HS-5 (cell line): ENCODE measurements at places on chromosomes 12 and 14.

DNA sequence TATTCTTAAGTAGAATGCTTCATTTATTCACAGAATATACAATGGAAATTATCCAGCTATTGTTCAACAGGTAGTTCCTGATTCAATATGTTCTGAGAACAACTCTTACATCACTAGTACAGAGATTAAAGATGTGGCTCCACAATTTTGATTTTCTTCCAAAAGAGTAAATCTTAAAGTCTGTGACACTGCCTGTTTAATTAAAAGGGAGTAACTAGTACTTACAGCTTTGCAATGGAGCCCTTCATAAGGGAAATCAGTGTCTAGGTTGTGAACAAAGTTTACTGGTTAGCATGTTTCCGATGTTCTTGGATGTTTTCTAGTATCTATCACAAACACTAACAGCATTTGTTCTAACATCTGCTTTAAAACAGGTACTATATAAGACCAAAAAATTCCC is 30.8 kb downstream of the MIA2 start:
- DNase-seq: no peak

DNA sequence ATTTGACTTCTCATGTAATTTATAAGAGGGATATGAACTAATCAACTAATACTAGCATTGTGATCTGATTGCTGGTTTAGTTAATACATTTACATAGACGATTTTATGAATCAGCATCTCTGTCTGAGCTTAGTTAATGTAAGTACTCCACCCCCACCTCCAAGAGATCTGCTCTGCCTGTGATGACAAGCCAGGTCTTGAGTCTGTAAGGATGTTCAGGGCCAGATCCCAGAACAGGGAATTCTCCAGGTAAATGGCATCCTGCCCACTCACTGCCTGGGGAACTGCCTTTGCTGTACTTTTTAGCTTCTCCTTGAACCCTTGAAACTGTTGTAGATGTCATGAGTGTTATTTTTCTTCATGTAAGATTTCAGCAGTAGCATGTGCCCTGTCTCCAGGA is 289.8 kb downstream of the RGS6 start:
- no peak for DNase-seq

DNA sequence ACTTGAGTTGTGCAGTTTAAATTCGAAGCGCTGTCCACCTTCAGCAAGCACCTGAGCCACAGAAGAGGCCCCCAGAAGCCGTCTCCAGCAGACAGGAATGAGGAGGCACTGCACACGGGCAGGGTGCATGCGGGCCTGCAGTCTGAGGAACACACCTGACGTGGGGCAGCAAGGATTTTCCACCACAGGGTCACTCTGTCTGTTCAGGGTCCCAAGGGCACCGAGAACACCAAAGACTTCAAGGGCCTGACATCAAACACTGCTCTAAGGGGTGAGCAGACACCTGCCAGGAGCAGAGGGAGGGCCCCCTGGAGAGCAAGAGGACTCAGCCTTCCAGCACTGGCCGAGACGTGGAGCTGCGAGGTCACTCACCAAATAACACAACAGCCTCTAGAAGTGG is 99.7 kb upstream of the C14orf180 start:
- no peak for DNase-seq

- no peak for DNase-seq
Measured at GRCh38 chr14:86221755-86222154, 691.8 kb downstream of the FLRT2 start.

GRCh38 chr14:70716958-70717357 is 75.2 kb downstream of the TTC9 start:
- DNase-seq: no peak

- DNase-seq: no peak
Measured at GRCh38 chr14:32737621-32738020, 201.1 kb upstream of the NPAS3 start.

- no peak for DNase-seq
Measured at GRCh38 chr12:132181570-132182200, 37.4 kb downstream of the NOC4L start.

- peak; percentile 64 for DNase-seq
Measured at GRCh38 chr12:46562625-46563225, 190.2 kb upstream of the SLC38A2 start.

GRCh38 chr12:68537571-68537970 is 73.1 kb upstream of the RAP1B start:
- DNase-seq: no peak

GRCh38 chr12:70960484-70960883 is 39.9 kb upstream of the PTPRR start:
- no peak for DNase-seq

GRCh38 chr14:101383737-101384338 is 177.5 kb upstream of the DIO3 start:
- no peak for DNase-seq

DNA sequence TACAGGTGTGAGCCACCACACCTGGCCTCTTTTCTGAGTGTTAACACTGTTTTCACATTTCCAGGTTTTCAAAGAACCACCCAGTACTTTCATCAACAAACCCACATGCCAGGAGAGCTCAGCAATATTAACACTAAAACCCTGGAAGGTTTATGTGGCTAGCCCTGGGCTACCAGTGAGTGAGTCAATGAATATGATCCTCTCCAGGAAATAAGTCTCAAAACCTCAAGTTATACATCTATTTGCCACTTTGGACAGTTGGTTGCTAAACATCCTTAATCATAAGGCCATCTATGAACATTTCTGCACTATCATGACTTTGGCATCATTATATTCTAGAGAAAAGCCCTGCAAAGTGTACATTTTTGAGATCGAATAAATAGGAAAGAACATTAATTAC is 6.3 kb upstream of the CDKL1 start:
- no peak for DNase-seq

DNA sequence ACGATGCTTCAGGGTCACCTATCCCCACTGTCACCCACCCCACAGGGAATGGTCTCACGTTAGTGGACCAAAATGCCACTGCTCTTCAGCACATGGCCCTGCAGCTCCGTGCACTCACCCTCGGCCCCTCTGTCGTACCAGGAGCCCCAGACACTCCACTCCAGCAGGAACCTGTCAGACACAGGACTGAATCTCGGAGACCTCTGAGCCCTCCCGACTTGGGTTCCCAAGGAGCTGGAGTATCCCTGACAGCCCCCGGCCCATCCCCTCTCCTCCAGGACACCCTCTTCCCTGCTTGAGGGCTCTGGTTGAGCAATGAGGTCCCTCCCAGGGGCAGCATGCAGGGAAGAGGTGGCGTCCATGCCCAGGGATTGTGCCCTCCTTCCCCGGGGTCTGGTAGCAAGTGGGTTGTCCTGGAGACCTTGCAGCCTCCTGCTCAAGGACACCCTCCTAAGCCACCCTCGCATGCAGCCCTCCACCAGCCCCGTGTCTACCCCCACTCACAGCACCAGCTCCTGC is 20.4 kb upstream of the LRTM2 start:
- DNase-seq: no peak

DNA sequence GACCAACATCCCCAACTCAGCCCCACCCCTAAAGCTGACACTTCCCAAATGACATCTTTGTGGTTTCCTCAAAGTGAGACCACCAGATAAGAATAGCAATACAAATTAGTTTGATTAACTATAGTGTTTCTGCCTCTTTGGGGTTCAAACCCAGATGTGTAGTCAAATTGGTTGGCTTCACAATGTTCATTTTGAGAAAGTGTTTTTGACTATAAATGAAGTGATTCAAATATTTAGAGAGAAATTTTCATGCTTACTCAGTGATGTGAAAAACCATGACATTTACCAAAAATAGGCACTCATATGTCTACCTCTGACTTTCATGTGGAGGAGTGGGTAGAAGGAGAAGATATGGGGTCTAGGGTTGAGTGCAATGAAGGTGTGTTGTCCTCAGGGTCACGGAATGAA is 218.4 kb downstream of the BCAT1 start:
- no peak for DNase-seq

DNA sequence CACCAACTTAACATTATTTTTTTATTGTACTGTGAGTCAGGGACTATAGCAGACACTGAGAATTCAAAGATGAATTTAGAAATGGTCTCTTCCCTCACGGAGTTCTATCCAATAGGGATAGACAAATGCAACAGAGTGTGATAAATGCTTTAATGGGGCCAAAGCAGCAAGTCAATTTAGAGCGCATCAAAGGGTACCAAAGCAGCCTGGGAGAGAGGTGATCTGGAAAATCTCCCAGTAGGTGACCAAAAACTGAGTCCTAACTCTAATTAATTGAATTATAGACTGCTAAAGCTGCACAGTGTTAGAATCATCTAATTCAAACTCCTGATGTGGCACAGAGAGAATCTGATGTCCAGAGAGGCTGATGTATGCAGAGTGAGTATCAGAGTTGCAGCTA is 2.6 kb downstream of the LIN7A start:
- DNase-seq: no peak

GRCh38 chr12:71584356-71584755 is 79.3 kb downstream of the ZFC3H1 start:
- DNase-seq: no peak

- no peak for DNase-seq
Measured at GRCh38 chr12:93819050-93819491, 141.9 kb downstream of the CRADD start.

DNA sequence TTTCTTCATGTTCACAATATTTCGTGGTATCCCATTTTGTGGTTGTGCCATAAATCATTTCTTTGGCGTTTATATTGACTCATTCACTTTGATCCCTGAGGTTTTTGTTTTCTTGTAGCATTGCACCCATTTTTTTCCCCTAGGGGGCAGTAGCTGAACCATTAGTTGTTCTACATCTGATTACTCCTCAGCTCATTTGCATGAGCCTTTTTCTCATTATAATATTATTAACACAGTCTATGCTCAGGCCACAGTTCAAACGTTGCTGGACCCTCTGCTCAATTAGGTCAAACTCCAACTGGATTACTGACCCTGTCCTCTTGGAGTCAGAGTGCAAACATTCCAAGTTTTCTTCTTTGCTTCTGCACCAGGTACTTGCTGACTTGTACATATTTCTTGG is 475.4 kb upstream of the SEL1L start:
- no peak for DNase-seq

- DNase-seq: no peak
Measured at GRCh38 chr12:106732890-106733289, 41.6 kb upstream of the RIC8B start.

GRCh38 chr12:124814741-124815613 is 48.7 kb downstream of the SCARB1 start:
- DNase-seq: no peak

GRCh38 chr12:80830533-80831088 is 107.1 kb downstream of the LIN7A start:
- DNase-seq: no peak

- no peak for DNase-seq
Measured at GRCh38 chr12:5872745-5873144, 72.3 kb downstream of the ANO2 start.

GRCh38 chr14:61080591-61081010 is 99.6 kb downstream of the SLC38A6 start:
- DNase-seq: peak; percentile 70
